AML-193 (cell line): ENCODE measurements at places on chromosomes 6 and 20.

DNA sequence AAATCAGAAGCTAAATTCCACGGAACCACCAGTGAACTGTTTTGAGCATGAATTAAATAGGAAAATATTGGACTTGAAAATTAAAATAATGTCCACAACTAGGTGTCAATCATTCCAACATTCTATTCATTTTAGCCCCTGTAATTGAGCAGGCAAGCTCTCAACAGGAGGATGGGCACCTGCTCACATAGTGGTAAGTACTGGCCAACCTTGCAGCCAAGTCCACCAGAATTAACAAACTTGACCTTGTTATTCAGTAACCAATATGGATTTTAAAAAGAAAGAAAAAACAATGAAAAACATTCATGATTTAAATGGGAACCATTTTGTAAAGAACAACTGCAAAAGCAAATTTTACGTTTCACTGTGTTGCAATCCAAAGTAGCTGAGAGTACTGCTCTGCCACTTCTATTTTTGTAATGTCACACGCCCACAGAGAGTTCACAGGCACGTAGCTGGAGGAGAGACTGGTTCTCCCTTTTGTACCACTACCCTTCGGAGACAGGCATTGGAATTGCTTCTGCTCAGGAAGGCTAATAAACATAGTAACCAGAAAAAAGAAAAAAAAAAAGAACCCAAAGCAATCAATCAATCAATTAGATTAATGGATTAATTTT is 75.2 kb upstream of the F13A1 start:
- DNase-seq: peak; percentile 85

DNA sequence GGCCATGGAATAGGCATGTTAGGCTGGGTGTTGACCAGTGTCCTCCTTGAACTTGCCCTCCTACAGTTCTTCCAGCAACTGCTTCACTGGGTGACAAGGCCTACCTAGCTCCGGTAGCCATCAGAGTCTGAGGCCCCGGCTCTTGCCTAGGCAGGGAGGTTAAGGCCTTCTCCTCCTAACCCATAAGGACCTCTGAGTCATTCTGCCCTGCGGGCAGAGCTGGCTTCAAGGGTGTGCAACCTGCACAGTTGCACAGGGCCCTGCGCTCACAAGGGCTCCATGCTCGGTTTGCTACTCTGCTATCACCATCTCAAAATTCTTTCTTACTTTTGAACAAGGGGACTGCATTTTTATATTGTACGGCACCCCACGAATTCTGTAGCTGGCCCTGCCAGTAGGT is 17.9 kb downstream of the KCNB1 start:
- DNase-seq: no peak

- no peak for DNase-seq
Observed at GRCh38 chr6:26223650-26224546, 136.7 kb downstream of the HFE start.

GRCh38 chr6:26199057-26199772 is 112.0 kb downstream of the HFE start:
- no peak for DNase-seq

DNA sequence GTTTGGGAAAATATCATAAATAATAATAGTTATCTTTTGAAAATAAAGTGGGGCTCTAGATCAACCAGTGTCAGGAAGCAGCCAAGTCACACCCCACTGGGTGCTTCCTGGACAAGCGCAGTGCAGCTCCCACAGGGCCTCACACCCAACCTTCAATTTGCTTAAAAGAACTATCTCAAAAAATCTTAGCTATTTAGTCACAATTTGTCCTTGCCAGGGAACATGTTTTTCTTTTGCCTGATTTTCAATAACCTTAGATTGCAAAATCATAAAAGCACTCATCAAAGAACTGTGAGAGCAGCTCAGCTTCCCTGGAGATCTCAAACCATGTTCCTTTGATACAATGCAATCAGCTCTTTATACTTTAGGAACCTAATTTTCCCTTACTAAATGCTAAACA is 1.6 kb upstream of the NCOA7 start:
- DNase-seq: no peak

DNA sequence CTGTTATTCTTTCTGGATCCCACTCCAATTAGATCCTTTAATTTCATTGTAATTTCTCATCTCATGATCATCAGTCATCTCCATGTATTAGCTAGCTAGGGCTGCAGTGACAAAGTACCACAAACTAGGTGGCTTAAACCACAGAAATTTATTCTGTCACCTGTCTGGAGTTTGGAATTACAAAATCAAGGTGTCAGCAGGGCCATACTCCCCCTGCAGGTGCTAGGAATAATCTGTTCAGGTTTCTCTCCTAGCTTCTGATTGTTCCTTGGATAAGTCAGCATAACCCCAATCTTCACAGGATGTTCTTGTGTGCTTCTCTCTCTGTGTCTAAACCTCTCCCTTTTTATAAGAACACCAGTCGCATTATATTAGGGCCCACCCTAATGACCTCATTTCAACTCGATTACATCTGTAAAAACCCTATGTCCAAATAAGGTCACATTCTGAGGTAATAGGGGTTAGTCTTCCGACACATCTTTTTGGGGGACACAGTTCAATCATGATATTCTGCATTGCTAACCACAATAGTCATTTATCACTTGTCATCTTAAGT is 40.5 kb downstream of the BEND6 start:
- DNase-seq: no peak

DNA sequence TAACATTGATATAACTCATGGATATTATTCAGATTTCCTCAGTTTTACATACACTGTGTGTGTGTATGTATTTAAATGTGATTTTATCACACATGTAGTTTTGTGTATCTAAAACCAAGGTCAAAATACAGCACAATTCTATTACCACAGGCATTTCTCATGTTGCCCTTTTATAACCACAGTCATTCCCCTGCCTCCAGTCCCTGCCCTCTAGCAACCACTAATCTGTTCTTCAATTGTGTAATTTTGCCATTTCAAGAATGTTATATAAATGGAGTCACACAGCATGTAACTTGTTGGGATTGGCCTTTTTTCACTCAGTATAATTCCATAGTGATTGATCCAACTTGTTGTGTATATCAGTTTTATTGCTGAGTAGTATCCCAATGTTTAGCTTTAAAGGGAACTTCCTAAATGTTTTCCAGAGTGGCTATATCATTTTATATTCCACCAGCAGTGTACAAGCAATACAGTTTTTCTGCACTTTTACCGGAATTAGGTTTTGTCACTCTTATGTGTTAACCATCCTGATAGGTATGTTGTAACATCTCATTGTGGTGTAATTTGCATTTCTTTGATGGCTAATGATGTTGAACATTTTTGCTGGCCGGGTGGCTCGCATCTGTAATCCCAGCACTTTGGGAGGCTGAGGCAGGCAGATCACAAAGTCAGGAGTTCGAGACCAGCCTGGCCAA is 338.2 kb downstream of the SOX4 start:
- DNase-seq: no peak

GRCh38 chr6:143739341-143739851 is 61.6 kb downstream of the PHACTR2 start:
- no peak for DNase-seq

- no peak for DNase-seq
Observed at GRCh38 chr6:151056230-151056907, 183.4 kb upstream of the AKAP12 start.

DNA sequence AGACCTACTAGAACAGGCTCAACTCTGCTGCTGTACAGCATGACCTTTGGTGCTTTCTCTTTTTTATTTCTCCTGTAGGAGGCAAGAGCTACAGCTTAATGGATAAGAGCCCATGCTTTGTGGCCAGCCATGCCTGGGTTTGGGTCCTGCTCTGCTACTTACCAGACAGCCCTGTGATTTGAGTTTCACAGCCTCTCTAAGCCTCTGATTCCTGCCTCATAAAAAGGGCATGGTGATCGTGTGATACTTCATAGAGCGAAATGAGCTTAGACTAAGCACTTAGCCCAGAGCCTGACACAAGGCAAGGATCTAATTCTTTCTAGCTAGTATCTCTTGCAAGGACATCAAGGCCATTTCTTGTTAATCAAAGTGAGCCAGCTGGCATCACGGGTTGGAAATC is 19.3 kb upstream of the PDE7B start:
- DNase-seq: no peak

DNA sequence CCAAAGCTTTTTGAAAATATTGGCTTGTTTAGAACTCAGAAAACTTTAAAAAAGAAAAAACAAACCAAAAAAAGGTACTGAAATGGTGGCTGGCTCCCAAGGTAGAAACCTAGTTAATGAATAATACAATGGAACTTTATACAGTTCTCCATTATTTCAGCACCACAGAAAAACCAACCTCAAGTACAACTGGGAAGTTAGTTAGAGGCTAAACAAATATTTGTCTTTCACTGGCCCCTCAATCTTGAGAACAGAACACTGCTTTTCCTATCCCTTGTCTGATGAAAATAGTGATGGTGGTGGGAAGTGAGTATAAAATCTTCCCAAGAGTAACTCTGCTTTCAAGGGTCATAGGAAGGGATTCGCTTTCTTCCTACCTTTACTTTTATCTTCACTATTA is 126.5 kb downstream of the REV3L start:
- no peak for DNase-seq

GRCh38 chr6:28490205-28490890 is 25.2 kb downstream of the GPX6 start:
- DNase-seq: no peak

DNA sequence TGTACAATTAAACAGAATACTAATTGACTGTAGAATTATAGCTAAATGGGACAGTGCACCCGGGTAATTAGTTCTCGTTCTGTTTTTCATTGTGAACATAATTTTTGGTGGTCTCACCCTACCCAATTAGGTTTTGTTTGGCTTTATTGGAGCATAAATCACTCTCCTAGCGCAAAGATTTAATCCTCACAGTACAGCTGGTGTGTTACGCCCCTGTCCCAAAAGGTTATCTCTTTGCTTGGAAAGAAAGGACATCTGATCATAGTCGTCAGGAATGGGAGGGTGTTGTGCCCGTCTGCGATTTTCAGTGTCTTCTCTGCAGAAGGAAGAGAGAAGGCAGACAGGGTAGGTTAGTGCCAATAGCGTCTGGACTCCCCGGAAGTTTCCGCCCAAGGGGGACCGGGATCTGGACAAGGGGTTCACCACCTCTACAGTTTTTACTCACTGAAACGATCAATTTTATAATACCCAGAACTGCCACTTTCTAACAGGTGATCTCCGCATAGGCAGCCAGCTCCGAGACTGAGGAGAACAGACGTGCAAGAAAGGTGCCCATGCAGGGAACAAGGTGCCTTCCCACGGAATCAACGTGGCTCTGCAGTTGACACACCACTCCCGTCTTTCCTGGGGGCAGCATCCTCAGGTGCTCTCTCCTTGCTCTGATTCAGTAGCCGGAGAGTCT is 617.4 kb upstream of the CDH4 start:
- DNase-seq: no peak

DNA sequence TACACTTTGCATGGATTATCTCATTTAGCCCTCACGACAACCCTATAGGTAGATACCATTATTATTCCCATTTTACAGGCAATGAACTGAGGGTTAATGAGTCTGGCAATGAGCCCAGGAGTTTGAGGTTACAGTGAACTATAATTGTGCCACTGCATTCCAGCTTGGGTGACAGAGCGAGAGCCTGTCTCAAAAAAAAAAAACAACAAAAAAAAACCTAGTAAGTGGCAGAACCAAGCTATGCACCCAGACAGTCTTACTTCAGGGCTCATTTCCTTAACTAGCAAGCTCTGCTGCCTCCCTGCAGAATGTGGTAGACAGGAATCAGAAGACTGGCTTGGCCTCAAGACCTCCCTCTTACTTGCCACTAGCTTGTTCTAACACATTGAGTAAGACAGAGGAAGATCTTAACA is 71.9 kb upstream of the RREB1 start:
- no peak for DNase-seq

GRCh38 chr20:23637282-23638221 is at the start of gene CST3:
CST3 (minus strand) TSS chr20:23637955; CDS start chr20:23637862, 93 bp downstream.
- DNase-seq: peak; percentile 22

DNA sequence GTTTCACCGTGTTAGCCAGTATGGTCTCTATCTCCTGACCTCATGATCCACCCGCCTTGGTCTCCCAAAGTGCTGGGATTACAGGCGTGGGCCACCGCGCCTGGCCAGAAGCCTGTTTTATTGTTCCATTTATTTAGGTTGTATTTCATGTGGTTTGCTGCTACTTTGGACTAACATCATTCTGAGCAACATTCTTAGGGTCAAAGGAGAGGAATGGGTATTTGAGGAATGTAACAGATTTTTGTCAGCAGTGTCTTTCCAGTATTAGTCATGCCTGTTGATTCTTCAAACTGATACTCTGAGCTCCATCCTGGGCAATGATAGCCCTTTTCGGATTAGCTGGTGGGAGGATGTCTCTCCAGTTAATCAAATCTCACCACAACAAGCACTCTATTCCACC is 213.0 kb upstream of the CITED2 start:
- no peak for DNase-seq

- DNase-seq: no peak
Observed at GRCh38 chr6:143697076-143697800, 19.5 kb downstream of the PHACTR2 start.

DNA sequence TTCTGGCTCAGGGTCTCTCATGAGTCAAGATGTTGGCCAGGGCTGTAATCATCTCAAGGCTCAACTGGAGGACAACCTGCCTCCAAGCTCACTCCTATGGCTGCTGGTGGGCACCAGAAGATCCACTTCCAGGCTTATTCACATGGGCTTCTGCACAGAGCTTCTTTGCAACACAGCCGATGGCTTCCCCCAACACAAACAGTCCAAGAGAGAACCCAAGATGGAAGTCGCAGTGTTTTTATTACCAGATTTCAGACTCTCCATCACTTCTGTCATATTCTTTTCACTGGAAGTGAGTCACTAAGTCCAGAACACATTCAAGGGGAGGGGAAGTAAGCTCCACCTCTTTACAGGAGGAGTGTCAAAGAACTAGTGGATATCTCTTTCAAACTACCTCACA is 75.5 kb downstream of the CD164 start:
- no peak for DNase-seq

- no peak for DNase-seq
Observed at GRCh38 chr6:21135484-21136013, 458.0 kb upstream of the SOX4 start.

DNA sequence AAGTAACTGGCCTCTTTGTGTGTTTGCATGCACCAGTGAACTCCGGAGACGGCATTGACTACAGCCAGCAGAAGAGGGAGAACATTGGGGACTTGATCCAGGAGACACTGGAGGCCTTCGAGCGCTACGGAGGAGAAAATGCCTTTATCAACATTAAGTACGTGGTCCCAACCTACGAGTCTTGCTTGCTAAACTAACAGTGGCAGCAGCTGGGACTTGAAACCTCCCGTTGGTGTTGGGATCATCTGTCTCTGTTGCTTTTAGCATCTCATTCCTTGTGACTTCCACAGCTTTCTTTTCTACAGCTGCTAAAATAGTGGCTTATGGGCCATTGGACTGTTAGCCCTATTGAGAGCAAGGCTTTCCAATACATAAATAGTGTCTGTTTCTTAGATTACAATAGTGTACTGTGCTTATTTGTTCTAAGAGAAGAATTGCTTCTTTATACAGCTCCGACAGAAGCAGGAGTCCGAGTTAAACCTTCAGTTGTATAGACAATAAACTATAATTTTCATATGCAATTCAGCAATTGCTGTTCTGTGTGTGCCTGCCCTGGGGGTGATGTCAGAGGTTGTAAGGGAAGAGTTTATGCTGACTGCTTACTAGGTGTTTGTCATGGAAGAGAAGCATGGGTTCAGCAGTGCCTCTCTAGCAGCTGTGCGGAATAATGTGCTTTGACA is 99.6 kb upstream of the QKI start:
- DNase-seq: no peak

GRCh38 chr20:3901028-3901705 is 12.0 kb downstream of the PANK2 start:
- peak; percentile 85 for DNase-seq
